ENCODE measurements at places on chromosomes 16 and 17.

GRCh38 chr16:88495268-88495772, 42.2 kb downstream of the ZFPM1 start:
- DNase-seq, result no peak

- DNase-seq, result no peak
Measured at GRCh38 chr17:34314279-34314678, 5.0 kb upstream of the CCL8 start.

GRCh38 chr17:33745047-33745760, 452.1 kb upstream of the ASIC2 start:
- DNase-seq, result no peak

DNA sequence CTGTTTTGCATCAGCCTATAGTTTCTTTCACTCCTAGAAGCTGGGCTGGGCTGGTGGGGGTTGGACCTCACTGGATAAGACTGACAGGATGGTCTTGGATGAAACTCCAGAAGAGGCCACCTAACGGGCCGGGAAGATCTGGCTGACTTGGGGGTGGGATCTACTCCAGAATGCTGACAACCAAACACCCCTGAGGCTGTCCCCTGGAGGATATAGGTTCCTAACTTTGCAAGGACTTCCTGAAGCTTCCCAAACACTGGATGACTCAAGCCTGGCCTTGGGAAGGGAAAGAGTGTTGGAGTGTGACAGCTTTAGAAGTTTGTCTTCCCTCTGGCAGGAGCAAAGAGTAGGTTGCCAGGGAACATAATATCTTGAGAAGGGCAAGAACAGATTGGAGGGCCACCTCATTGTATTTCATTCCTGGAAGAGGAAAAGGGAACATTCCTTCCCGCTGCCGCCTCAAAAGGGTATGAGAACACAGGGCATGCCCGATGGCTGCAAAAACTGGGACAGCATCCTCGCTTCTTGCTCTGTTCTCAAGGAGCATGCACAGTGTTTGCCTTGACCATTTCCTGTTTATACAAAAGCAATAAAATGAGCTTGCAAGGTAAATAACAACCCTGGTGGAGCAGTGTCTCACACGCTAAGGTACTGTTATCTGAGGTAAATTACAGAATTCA, 6.8 kb upstream of the CYB5B start:
- no peak for DNase-seq

- DNase-seq, result no peak
Measured at GRCh38 chr17:73228748-73229236, 32.9 kb downstream of the CPSF4L start.

- no peak for DNase-seq
Measured at GRCh38 chr17:5513628-5514027, 27.3 kb downstream of the MIS12 start.

DNA sequence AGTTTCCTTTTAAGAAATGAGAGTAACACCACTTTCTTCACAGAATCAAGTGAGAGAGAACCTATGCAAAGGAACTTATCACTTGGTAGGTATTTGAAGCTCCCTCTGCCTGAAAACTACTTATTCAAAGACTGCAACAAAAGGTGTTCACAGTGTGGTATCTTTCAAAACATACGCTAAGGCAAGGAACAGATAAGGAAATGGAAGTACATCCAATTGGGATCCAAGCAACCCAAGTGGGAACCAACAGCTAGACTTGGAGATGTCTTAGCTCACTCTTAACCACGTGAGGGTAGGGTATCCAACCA, 431 bp upstream of the PPM1E start:
- no peak for DNase-seq

DNA sequence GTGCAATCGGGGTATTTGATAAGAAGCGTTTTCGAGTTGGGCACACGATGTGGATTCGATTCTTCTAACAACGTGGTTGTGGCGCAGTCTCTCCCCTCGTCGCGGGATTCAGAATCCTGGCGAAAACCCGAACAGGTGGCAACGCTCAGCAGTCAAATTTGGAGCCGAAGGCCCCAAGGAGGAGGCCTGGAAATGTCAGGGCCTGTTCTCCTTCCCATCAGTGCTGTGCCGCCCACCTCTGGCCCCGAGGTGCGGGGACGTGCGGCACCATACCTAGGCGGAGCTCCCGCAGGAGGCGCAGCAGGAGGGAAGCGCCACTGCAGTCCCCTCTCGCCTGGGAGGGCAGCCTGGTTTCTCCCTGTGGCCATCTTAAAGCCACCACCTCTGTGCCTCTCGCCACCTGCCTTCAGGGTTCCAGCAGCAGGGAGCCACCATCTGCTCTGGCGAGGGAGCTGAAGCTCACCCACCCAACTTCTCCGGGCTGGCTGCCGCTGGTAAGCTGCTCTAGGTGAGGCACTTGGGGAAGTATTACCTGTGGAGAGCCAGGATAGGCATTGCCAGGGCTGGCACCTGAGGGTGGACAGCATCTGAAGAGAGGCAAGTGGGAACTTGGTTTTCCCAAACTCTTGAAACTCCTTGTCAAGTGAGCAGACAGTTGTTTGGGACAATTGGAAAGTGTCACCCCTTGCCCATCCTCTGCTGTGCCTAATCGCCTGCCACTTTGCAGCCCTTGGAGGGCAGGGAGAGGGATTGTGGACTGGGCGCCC, 2.6 kb upstream of the AATF start:
- no peak for DNase-seq

GRCh38 chr17:45759761-45760160, 24.4 kb upstream of the CRHR1 start:
- no peak for DNase-seq

Measured in cortex of kidney (tissue), 1 donor.